ENCODE measurements at places on chromosomes 5 and 9.

GRCh38 chr5:113124265-113124664 is 147.7 kb downstream of the DCP2 start:
- DNase-seq: no peak

DNA sequence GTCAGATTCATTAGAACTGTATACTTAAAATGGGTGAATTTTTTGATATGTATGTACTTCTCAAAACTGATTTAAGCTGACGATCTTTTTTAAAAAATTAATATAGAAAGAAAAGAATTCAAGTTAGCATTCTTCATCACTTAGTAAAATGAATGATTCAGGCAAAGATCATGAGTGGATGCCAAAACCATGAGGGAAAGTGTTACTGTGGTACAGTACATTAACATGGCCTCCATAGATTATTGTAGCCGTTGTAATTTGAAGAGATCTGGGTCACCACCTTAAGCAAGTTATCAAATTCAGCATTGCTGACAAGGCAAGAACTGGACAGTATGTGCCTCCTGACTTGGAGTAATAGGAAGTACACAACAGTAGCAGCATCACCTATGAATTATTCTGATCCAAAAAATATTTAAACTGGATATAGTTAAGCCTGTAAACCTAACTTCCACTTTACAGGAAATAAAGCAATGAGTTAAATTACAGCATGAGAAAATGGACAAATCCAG is 29.7 kb downstream of the C9orf85 start:
- DNase-seq: no peak

DNA sequence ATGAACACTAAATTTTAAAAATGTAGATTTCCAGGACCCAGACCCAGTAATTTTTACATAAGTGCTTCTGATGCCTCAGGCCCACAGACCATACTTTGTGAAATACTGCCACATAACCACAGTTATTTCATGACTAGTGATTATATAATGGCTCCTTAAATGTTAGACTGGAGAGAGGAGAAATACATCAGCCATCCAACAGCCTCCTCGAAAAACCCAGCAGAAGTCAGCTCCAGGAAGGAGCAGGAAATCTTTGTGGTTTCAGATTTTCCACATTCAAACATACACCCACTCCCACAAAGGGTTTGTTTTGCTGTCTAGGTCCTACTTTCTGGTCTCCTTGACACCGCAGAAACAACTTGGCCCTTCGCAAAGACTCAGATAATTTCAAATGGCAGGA is 455.2 kb downstream of the DTWD2 start:
- no peak for DNase-seq

GRCh38 chr9:87498046-87498810 is 561 bp downstream of the DAPK1 start:
- no peak for DNase-seq

DNA sequence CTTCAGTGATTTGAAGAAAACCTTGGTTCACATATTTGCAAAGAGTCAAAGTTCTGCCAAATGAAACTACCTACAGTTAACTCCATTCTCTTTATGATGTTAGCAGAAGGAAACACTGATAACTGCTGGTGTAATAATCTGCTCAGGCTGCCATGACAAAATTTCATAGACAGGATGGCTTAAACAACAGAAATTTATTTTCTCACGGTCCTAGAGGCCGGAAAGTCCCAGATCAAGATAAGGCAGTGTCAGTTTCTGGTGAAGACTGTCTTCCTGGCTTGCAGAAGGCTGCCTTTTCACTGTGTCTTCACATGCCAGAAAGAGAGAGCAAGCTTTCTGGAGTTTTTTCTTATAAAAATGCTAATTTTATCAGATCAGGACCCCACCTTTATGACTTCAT is 102.4 kb upstream of the PARP8 start:
- no peak for DNase-seq

DNA sequence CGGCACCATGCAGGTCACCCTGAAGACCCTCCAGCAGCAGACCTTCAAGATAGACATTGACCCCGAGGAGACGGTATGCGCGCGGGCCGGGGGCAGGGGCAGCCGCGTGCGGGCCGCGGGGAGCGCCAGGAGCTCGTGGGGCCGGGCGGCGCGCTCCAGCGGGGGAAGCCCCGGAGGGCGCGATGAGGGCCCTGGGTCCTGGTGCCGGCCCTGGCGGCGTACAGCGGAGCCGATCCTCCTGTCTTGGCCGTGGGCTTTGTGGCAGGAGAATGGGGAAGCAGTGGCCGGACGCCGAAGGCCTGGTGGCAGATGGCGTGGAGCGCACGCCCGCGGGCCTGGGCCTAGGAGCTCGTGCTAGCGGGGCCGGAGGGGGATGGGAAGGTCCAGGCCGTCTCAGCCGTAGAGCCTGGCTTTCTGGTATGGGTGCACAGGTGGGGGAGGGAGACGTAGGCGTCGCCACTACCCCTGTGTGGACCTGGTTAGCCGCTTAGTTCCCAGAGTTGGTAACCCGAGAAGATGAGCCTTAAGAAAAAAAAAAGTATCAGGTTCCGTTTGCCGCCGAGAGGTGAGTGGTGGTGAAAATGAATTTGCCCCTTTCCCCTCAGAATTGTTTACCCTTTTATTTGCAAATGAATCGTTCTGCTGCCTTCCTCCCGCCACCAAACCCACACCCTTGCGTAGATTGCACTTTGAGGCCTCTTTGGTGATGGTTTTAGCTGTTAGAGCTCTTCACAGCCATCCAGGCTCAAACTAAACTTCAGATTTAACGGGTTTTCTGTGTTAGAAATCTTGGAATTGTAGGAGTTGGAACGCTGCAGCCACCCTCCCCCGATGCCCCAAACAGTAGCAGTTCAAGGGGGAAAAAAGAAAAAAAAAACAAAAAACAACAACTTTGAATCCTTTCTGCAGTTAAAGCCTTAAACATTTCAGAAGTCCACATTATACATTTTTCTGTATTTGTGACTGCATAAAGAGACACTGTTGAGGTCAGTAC is 841 bp downstream of the RAD23B start:
- DNase-seq: peak; percentile 36

DNA sequence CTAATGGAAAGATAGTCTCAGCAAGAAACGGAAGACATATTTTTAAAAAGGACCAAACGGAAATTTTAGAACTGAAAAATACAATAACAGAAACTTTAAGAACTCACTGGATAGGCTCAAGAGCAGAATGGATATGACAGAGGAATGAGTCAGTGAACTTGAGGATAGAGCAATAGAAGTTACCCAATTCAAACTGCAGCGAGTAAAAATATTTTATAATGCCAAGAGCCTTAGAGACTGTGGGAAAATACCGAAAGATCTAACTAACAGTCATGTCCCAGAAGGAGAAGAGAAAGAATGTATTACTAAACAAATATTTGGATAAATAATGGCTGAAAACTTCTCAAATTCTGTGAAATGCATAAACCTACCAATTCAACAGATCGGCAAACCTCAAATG is 40.8 kb downstream of the ADAMTS2 start:
- DNase-seq: no peak

GRCh38 chr5:24385070-24385469 is 259.7 kb downstream of the CDH10 start:
- DNase-seq: no peak

DNA sequence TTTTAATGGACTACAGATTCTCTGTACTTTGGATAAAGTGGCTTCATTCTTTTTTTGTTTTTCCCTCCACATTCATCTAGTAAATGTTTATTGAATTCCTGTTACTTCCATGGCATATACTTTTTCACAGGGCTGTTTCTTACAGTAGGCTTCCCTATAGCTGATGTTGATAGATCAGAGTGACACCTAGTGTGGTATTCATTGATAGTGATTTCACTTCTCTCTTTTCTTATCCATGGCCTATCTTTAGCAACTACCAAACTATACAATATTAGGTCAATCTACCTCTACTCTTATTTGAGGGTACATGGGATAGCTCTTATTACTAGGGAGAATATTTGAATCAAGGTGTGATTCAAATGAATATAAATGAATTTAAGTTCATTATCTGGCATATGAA is 35.8 kb downstream of the FSD1L start:
- no peak for DNase-seq

- no peak for DNase-seq
Measured at GRCh38 chr5:17282283-17283120, 65.1 kb downstream of the BASP1 start.

Data from activated T-helper 1 cell treated with anti-CD3 and anti-CD28 coated beads, Interleukin-2, amount 50 U/mL, for 16 hours (primary cell).